ENCODE measurements at places on chromosomes 16 and 17. TPM values are rescaled to one million over a fixed set of nuclear protein-coding genes. Genes with fewer than 3 reads are reported as not detected.

DNA sequence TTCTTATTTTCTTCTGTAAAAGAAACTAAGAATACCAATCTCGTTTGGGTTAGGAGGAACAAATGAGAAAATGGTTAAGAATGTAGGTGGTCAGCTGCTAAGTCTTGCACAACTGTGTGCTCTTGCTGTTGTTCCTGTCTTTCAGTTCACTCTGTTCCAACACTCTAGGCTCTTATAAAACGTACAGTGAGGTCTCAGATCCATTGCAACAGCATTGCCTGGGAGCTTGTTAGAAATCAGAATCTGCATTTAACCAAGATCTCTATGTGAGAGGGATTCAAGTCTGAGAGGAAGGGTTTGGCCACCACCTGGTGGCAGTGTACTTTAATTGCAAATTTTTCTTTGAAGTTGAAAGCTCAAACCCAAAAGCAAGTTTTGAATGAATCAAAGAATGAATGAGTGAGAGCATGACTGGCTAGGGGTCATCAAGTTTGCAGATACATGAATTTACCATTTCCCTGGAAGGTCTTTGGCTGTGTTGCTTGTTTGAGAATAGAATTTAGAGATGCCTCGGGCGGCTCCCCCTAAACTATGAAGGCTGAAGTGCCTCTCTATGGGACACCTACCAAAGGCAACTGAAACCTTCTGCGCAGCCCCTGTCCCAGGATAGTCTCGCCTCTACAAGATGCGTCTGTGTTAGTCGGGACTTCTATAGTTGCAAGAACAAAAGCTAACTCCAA, 2.5 kb downstream of the ALOX15B start:
- peak; percentile 93 for DNase-seq

DNA sequence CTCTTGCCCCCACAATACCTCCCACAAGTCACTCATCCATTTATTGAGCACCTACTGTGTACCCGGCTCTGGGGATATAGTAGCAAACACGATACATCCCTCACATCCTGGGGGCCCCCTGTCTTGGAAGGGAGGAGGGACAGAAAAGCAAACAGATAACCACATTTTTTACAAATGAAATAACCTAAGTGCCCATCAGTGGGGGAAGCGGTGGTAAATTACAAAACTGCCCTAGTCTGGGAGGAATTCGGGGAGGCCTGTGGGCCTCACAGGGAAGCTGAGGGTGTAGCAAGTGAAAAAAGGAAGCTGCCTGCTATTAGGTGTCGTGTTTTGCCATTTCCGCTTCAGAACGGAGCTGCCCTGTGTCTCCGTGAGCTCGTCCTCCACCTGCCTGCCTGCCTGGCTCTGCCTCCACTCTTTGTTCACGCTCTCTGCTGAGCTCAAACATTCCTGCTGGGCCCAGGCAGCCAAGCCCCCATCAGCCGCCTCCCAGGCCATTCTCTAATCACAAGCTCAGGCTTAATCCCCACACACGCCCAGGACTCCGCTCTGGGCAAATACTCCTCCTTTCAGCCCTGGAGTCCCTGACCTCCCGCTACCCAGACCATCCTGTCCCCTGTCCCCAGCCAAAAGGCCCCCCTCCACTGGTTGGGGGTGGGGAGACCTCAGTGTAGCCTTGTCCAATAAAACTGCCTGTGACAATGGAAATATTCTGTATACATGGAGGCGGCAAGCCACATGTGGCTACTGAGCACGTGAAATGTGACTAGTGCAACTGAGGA, 10.2 kb upstream of the SEC14L5 start:
- DNase-seq = no peak

DNA sequence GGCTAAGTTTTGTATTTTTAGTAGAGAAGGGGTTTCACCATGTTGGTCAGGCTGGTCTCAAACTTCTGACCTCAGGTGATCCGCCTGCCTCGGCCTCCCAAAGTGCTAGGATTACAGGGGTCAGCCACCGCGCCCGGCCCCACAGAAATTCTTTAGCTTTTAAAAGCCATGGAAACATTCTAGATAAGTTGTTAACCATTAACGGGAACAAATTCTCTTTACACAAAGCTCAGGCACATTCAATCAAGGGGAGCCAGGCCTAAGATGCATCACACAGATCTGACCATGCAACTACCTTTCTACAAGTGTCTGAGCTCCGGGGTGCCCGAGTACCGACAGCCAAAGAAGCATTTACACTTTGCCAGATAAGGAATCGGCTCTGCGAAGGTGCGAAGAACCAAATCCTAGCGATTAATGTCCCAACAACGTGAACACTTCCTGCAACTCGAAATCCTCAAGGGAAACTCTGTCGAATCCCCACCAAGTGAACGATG, 1.0 kb downstream of the EMC8 start:
- no peak for DNase-seq

DNA sequence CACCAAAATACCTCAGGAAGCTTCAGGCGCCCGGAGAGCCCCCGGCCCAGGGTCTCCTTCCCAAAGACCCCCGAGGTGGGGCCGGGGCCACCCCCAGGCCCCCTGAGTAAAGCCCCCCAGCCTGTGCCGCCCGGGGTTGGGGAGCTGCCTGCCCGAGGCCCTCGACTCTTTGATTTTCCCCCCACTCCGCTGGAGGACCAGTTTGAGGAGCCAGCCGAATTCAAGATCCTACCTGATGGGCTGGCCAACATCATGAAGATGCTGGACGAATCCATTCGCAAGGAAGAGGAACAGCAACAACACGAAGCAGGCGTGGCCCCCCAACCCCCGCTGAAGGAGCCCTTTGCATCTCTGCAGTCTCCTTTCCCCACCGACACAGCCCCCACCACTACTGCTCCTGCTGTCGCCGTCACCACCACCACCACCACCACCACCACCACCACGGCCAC, 6.7 kb upstream of the TMEM88 start:
- no peak for DNase-seq

GRCh38 chr17:46768540-46768870, 50.0 kb downstream of the WNT3 start:
- no peak for DNase-seq

DNA sequence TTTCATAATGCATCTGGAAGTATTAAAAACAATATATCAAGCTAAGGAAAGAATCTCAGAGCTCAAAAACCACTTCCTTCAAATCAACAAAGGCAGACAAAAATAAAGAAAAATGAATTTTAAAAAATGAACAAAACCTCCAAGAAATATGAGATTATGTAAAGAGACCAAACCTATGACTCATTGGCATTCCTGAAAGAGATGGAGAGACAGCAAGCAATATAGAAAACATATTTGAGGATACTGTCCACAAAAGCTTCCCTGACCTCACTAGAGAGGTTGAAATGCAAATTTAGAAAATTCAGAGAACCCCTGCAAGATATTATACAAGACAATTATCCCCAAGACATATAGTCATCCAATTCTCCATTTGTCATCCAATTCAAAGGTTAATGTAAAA, 311.3 kb upstream of the SOX9 start:
- peak; percentile 19 for DNase-seq

The CLEC18B gene
- total RNA-seq = 0.38 TPM

GRCh38 chr16:66166490-66166889, 200.0 kb upstream of the CDH5 start:
- DNase-seq = no peak

- DNase-seq = peak; percentile 64
These were observed 4.5 kb upstream of the NAT9 start for GRCh38 chr17:74780443-74781238.

DNA sequence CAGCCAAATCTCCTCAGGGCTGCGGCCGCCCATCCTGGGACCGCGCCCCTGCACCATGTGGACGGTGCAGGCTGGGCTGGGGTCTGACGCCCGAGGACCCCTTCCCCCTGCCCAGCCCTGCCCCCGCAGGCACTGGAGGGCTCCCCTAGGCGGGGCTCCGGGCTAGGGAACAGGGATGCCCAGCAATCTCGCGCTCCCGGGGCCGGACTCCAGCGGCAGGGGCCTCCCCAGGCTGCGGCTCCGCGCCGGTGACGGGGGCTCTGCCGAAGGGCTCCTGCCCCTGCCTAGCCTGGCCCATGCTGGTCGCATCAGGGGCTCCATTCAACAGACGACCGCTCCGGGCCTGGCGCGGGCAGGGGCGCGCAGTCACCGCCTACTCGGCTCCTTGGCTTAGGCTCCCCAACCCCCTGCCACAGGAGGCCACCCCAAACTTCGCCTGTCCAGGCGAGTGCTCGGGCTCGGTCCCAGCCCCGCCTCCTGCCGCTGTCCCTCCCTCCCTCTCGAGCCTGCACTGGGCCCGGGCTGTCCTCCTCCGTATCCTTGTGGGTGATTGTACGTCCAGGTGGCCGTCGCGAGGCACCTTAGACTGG, 27.4 kb upstream of the ADORA2B start:
- DNase-seq = no peak

GRCh38 chr17:48244121-48244711, 136.7 kb downstream of the SNX11 start:
- DNase-seq = peak; percentile 69

- peak; percentile 87 for DNase-seq
These were observed 5.9 kb downstream of the PHAF1 start for GRCh38 chr16:67115639-67116038.

DNA sequence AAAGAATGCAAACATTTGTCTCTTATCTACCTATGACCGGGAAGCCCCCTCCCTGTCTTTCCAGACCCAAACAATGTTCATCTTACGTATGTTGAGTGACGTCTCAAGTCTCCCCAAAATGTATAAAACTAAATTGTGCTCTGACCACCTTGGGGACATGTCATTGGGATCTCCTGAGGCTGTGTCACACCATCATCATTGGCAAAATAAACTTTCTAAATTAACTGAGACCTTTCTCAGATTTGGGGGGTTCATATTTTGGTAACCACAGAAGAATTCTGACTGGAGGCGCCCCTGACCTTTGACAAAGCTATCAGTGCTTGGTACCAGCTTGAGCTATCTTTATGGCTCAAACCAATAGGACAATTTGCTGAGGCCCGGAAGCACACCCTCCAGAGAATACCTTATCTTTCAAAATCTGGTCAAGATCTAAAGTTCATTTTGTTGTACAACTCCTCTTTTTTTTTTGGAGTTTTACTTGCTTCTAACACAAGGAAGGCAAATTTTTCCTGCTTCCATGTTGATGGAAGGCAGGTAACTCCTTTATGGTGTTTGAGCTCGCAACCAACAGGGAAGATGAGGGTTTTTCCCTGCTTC, 2.5 kb upstream of the LDHD start:
- DNase-seq = no peak

DNA sequence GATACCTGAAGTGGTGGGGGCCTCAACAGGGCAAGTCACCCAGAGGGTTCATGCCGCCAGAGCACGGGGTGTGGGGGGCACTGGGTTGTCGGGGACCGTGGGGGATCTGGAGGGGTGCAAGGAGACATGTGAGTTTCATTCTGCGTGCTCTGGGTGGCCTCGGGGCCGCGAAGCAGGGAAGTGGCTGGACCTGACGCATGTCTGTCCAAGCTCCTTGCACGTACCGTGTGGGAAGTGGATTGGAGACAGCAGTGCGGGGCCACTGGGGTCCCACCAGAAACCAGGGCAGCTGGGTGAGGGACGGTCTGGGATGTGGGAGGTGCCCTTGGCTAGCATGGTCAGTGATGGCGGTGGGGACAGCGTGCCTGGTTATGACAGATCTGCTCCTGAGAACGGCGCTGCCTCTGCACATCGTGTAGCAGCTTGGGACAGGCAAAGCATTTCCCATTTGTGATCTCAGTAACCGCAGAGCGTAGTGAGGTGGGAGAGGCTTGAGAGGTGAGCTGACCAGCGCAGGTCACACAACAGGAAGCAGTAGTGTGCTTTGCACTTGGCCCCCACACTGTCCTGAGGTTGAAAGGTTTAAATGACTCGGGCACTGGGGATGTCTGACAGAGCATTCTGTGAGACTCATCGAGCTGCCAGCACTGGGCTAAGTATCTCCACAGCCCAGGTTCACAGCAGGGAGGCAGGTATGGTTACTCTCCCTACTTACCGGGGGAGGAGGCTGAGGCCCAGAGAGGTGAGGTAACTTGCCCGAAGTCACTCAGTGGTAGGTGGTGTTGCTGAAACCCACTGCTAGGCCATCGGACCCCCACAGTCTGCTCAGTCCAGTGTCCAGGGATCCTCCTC, 114.4 kb downstream of the SOCS1 start:
- no peak for DNase-seq

DNA sequence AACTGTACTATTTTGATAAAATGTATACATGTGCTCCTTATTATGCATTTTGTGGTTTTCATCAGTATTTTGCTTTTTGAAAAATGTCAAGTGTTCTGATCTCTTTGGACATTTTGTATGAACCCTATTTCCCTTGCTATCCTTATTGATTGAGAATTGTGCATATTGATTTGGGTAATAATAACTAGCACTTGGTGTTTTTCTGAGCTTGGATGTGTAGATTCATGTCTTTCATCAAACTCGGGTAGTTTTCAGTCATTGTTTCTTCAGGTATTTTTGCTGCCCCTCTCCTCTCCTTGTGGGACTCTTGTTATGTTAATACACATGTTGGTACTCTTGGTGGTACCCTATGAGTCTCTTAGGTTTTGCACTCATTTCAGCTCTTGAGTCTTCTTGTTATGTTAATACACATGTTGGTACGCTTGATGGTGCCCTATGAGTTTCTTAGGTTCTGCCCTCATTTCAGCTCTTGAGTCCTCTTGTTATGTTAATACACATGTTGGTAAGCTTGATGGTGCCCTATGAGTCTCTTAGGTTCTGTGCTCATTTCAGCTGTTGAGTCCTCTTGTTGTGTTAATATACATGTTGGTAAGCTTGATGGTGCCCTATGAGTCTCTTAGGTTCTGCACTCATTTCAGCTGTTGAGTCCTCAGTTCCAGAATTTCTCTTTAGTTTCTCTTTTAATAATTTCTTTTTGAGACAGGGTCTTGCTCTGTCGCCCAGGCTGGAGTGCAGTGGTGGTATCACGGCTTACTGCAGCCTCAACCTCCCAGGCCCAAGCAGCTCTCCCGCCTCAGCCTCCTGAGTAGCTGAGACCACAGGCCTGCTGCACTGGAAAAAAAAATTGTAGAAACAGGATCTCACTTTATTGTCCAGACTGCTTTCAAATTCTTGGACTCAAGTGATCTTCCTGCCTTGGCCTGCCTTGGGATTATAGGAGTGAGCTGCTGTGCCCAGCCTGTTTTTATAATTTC, 19.3 kb downstream of the ZNF750 start:
- DNase-seq = no peak
